ENCODE measurements at places on chromosomes 1 and 21.

GRCh38 chr1:191151321-191151807, 673.7 kb upstream of the BRINP3 start:
- DNase-seq: no peak

DNA sequence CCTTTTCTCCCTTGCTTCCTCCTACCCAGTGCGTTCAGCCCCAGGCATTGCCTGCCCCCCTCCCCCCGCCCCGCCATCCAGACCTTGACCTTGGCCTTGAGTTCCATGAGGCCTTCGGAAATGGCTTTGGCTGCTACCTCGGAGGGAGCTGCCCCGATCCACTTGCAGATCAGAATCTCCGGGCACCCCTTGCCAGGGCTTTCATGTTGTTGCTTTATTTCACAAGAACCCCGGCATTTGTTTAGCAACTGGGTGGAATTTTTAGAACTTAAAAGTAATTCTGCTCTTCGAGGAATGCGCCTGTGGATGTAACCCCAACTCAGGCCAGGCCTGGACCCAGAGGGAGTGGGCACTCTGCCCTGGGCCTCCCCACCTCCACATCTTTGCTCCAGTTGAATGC, 154.1 kb upstream of the TMEM51 start:
- DNase-seq: no peak

GRCh38 chr1:173276922-173277800, 70.0 kb upstream of the TNFSF4 start:
- DNase-seq: no peak

GRCh38 chr1:224059897-224060427, 53.9 kb upstream of the FBXO28 start:
- DNase-seq: peak; percentile 84

GRCh38 chr1:32884726-32885125, 1.6 kb upstream of the HPCA start:
- no peak for DNase-seq

DNA sequence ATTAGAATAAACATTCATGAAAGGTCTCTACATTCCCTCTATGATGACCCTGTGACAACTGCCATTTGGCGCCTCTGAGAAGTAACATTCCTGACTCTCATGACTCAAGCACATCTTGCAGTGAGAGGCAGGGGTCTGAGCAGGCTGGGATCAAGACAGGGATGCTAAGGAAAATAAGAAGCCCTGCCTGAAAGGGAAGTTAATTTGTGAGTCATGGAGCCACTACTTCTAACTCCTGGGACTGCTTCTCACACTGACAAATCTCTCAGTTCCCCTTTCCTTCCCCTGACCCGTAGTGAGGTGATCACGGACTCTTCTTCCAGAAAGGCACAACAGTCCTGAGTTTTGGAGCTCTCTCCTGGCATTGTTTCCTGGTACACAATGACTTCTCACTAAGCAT, 231.9 kb downstream of the TNR start:
- DNase-seq: no peak

DNA sequence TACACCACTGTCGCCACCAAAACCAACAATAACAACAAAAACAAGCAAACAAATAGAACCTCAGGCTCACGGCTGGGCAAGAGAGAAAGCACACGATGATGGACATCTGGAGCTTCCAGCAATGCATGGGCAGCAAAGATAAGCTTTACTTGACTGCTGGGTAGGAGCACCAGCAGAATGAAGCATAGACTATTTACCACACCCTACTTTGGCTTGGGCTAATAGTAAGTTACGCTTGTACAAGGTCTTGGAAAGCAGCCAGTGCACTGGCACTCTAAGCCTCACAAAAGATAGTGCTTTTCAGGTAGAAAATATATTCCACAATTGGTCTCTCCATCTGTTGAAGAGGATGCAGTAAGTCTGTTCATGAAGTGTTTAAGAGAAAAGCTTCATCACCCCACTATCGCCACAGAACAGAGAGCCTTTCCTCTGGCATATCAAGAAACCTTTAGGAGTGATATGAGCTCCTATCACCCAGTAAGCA, 13.6 kb downstream of the ADIPOR1 start:
- DNase-seq: peak; percentile 99

DNA sequence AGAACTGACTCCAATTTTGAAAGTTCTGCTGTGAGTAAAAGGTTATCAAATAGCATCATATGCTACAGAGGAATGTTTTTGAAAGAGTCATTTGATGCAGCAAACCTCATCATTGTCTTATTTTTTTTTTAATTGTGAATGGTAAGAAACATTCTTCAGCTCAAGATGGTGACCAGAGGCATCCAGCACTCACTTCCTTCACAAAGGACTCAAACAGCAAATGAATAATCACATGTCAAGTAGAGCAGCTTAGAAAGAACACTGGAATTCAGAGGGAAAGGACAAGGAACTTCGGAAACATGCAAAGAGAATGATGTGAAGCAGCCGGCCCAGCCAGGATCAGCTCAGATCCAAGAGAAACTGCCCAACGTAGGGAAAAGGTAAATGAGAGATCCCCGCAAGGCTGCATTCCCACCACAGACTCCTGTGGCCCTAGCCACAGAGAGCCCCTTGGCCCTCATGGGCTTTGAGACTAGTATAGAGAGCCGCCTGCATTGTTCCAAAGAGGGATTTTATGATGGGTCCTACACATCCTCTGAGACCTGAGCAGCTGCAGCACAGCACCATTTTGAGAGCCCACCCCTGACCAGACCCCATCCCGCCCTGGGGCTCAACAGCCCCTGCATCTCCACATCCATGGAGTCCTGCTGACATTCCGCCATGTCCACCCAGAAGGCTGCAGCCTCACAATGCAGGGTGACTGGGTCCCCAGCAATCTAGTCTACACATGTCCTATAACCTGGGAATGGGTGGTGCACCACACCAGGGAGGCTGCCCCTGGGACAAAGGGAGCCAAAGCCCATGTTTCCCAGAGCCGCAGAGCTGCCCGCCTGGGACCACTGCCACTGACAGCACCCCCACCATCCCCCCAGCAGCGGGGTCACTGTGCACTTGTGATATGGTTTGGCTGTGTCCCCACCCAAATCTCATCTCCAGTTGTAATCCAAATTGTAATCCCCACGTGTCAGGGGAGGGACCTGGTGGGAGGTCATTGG, 21.2 kb upstream of the UTS2 start:
- no peak for DNase-seq

DNA sequence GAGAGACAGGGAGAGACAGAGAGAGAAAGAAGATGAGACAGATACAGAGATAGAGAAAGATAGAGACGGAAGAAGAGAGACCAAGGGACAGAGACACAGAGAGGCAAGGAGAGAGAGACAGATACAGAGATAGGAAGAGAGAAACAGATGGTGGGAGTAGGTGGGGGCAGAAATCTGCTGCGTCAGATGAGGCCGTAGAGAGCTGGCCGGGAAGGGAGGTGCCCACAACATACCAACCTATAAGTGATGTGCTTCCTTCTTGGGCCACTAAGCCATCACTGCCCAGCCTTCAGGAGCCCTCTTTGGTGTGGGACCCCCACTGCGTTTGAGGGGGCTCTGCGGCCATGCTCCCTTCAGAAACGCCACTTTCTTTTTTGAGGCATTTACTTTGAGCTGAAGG, 307.6 kb upstream of the VAMP3 start:
- DNase-seq: no peak

DNA sequence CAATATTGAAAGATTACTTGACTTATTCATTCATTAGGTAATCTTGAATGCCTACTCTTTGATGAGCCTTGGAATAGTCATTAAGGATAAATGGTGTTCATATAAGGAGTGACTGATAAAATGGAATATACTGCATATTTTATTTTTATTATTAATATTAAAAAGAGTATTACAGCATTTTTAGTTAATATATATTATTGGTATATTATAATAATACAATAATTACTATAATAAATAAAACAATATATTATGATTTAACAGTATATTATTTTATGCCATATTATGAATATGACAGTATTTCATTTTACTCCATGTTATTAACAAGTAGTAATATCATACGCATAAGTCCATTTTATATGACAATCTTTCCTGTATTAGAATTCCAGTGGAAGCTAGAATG, 490.8 kb upstream of the NFIA start:
- DNase-seq: no peak

GRCh38 chr1:20988943-20989342, 187.8 kb downstream of the EIF4G3 start:
- no peak for DNase-seq

- DNase-seq: no peak
These were observed 2.0 kb downstream of the CAMSAP2 start for GRCh38 chr1:200740571-200741208.

DNA sequence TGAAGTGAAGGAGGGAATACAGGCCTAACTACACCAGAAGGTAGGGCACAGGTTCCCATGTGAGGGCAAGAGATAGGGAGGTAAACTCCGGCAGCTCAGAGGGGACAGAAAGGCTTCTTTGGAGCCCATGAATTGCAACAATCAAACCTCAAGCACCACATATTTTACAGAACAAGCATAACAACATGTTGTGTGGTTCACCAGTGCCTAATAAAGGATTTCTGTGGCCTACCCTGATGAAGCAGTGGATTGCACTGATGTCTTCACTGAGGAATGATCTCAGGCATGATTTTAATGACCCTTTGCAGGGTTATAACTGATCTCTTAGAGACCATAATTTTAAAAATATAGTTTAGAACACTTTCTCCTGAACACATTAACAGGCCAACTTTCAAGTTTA, 77.4 kb downstream of the RUNX1 start:
- no peak for DNase-seq

GRCh38 chr1:196593955-196594354, 14.3 kb downstream of the KCNT2 start:
- no peak for DNase-seq

- no peak for DNase-seq
These were observed 72.9 kb downstream of the CCDC185 start for GRCh38 chr1:223466151-223466550.

DNA sequence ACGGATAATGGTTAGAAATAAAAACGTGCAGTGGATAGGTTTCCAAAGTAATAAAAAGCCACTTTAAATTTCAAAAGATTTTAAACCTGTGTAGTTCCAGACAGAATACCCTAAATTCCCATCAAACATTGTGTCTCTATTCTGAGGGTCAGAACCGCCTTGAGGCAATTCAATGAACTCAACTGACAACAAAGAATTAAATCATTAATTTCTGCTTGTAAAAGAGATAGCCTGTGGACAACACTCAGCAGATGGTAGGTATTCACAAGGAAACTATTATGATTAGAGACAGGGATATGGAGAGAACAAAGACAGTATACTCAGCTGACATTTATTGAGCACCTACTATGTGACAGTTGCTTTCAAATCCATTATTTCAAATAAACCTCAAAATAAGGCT, 35.1 kb upstream of the JUN start:
- DNase-seq: no peak

GRCh38 chr1:204093421-204093717, 20.5 kb downstream of the SOX13 start:
- DNase-seq: no peak

- no peak for DNase-seq
These were observed 24.3 kb downstream of the TMEM201 start for GRCh38 chr1:9612871-9613624.
